ENCODE measurements at places on chromosomes 11 and 22. TPM values are rescaled to one million over a fixed set of nuclear protein-coding genes. Genes with fewer than 3 reads are reported as not detected.
A peak's percentile ranks its signal among the peaks of the same experiment; 100 is the strongest.

Gene OR52N4
- not detected for total RNA-seq

Gene KCNK7
- total RNA-seq: not detected

Gene OR52I2
- not detected for total RNA-seq

Gene PTGDR2
- not detected for total RNA-seq

Gene SUSD2
- total RNA-seq: 0.72 TPM

Gene TRPM5
- not detected for total RNA-seq

Gene CATSPERZ
- total RNA-seq: not detected

Gene NTM
- total RNA-seq: 108 TPM

DNA sequence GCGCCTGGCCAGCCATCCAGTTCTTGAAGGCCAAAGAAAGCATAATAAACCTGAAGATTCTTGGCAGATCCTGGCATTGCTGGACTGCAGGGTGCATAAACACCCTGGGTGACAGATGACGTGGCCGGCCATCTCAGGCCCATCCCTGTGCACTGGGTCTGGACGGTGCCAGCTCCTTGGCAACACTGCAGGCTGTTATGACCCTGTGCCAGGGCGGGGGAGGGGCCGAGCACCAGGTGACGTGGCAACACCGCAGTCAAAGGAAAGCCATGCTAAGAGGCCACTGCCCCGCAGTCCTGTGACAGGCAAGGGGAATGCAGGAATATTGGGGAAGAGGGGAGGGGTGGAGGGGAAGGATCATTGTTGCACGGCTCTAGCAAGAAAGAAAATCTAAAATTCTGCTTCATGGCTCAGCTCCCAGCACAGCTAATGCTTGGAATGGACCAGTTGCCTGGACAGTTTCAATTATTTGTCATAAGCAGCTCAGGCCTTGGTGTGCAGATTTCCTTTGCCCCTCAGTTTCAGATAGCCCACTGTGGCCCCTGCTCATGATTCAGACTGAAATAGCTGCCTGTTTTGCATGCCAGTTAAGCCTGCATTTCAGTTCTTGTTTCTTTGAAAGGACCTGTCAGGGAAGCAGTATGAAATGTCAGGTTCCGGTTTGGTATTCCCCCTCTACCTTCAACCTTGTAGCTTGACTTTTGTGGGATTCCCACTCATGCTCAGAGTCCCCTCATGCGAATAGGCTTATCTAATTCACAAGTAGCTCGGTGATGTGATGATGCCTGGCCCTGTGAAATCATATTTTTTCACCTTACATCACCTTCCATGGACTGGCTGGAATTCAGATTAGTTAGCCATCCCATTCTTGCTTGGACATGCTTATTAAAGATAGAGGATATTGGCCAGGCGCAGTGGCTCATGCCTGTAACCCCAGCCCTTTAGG, 29.7 kb upstream of the DDX6 start:
- peak; percentile 58 for DNase-seq

GRCh38 chr11:9787260-9787659, 123.4 kb downstream of the SWAP70 start:
- DNase-seq: peak; percentile 51

DNA sequence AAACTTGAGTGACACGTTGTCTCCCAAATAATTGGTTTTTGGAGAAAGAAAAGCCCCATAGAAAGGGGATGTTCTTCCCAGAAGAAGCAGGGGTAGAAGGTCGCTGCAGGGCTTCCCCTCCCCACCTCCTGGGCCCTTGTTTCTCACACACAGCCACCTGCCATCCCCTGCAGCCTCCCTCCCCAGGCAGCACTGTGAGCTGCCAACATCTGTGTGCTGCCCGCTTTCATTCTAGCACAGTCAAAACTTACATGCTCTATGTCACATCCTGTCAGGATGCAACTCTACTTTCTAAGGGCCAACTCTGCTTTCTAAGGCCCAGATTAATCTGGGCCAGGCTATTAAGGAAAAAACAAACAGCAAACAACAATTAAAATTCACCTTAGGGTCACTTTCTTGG, 309.4 kb upstream of the ZC3H12C start:
- DNase-seq: no peak

- no peak for DNase-seq
Observed at GRCh38 chr22:33920197-33920540, at the start of gene LARGE1. LARGE1 (minus strand) TSS chr22:33920476.

DNA sequence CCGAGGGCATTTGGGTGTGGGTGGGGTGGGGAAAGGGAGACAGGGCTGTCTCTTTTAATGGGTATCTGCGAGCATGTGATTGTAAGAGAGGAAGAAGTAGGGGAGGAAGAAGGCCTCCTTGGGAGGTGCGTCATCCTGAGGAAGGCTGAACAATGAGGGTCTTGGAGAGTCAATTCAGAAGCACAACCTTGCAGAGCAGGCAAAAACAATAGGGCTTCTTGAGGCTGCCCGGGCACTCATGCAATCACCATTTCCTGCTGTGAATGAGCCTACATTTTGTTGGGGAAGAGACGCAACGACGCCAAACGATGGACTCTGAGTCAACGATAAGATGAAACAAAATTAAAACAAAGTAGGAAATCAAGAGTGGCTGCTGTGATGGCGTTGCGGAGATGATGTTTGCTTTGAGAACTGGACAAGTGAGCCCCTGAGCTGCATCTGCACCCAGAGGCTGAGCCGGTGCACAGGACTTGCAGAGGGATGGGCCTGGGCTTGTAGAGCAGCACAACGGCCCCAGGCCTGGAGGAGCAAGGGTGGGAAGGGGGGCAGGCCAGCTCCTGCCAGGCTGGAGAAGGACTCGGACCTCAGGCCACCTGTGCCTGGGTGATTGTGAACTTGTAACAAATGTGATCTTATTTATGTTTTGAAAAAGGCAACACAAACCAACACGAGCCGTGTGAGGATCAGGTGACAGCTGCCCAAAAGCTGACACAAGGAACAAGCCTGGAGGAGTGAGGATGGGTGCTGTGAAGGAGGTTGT, 92.3 kb upstream of the B3GAT1 start:
- no peak for DNase-seq

DNA sequence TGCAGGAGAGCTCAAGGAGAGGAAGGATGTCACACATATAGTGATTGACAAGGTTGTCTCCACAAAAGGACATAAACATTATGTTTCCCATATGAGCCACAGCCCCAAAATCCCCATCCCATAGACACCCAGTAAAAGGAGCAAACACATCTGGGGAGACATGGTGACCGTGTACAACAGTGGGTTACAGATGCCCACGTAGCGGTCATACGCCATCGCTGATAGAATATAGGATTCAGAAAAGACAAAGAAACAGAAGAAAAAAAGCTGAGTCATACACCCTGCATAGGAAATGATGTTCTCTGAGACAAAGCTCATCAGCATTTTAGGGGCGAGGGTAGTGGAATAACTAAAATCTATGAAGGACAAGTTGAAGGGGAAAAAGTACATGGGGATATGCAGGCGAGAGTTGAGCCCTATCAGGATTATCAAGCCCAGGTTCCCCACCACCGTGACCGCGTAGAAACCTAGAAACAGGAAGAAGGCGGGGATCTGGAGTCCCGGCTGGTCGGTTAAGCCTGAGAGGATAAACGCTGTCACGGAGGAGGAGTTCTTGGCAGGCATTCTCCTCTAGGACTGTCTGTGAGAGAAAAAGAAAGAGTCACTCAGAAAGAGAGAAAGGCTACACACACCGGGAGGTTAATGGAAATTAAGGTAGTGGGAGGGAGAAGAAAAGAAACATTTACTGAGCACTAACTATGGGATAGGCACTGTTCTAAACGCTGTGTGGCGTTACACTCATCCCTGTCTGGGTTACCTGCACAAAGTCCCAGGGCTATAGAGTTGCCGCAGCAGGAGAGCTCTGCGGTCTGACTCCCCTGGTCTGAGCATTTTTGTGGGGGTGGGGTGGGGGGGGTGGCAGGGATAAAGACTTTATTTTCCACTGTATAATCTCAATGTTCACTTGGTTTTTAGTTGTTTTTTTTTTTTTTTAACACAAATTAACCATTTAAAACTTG, 36.1 kb upstream of the OR8B8 start:
- DNase-seq: peak; percentile 57

- no peak for DNase-seq
Observed at GRCh38 chr11:95414217-95414616, 183.2 kb upstream of the SESN3 start.

- DNase-seq: peak; percentile 56
Observed at GRCh38 chr11:12331239-12331874, 46.0 kb upstream of the PARVA start.

- DNase-seq: no peak
Observed at GRCh38 chr11:134261626-134262488, 8.5 kb downstream of the ACAD8 start.

- no peak for DNase-seq
Observed at GRCh38 chr22:24002851-24003250, 2.4 kb downstream of the GSTT4 start.

- no peak for DNase-seq
Observed at GRCh38 chr22:36771356-36772063, 4.4 kb downstream of the IFT27 start.

- DNase-seq: no peak
Observed at GRCh38 chr11:130087294-130087926, 17.7 kb downstream of the APLP2 start.

DNA sequence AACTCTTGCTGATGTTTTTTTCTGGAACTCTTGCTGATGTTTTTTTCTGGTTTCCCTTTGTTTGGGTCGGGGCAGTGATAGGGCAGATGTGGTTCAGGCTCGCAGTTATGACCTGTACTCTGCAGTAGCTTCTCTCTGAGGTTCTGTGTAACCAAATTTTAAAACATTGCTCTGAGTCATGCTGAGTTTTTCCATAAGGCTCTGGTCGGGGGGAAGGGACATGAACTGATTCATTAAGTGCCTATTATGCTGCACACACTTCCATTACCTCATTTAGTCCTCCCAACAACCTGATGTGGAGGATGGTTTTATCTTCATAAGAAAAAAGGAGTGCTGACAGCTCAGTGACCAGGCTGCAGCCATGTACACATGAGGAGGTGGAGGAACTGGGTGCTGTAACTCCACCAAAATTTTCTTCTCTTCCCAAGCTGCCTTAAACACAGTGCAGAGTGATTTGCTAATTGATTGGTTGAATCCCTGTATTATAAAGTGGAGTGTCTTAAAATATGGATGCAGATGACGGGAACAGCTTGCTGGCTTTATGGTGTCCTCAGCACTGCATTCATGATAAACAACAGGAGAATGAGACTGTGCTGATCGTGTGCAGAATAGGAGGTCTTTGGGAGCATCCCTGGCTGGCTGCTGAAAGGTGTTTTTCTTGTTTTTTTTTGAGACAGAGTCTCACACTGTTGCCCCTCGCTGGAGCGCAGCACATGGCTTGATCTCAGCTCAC, 19.1 kb downstream of the TNRC6B start:
- peak; percentile 96 for DNase-seq

- DNase-seq: peak; percentile 87
Observed at GRCh38 chr11:77073328-77074001, 6.7 kb downstream of the CAPN5 start.

- DNase-seq: peak; percentile 94
Observed at GRCh38 chr11:25065746-25066145, 568.9 kb downstream of the LUZP2 start.

DNA sequence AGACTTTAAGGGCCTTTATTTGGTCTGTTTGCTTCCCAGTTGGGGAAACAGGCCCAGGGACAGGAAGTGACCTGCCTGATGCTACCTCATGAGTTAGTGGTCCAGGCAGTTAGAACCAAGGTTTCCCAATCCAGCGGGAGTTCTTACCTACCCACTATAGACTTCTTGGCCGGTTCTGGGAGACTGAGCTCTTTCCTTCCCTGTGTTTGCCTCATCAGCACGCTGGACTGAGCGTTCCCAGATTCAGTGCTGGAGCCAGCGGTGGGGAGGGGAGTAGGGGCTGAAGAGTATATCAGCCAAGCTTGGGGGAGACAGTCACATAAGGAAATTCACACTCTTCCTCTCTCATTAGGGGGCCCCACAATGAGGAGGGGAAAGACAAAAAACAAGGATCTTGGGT, 27.1 kb downstream of the TIMP3 start:
- DNase-seq: no peak

GRCh38 chr22:35202376-35202775, 54.9 kb upstream of the HMGXB4 start:
- no peak for DNase-seq

DNA sequence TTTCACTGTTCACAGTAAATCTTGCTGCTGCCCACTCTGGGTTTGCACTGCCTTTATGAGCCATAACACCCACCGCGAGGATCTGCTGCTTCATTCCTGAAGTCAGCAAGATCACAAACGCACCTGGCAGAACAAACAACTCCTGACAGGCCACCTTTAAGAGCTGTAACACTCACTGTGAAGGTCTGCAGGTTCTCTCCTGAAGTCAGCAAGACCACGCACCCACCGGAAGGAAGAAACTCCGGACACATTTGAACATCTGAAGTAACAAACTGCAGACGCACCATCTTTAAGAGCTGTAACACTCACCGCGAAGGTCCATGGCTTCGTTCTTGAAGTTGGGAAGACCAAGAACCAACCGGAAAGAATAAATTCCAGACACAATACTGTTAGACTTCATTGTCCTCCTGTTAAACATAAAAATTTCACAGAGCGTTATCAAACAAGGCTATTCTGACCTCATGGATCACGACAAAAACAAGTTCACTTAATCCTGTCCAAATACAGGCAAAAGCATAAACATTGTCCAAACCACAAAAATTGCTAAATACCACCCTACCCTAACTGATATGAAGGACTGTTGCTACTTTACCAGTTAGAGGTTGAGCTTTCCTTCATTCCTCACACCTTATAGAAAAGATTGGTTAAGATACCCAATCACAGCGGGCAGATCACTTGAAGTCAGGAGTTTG, 3.0 kb upstream of the CCDC117 start:
- DNase-seq: no peak

GRCh38 chr11:69008737-69009440, 4.2 kb downstream of the MRGPRF start:
- DNase-seq: peak; percentile 98

DNA sequence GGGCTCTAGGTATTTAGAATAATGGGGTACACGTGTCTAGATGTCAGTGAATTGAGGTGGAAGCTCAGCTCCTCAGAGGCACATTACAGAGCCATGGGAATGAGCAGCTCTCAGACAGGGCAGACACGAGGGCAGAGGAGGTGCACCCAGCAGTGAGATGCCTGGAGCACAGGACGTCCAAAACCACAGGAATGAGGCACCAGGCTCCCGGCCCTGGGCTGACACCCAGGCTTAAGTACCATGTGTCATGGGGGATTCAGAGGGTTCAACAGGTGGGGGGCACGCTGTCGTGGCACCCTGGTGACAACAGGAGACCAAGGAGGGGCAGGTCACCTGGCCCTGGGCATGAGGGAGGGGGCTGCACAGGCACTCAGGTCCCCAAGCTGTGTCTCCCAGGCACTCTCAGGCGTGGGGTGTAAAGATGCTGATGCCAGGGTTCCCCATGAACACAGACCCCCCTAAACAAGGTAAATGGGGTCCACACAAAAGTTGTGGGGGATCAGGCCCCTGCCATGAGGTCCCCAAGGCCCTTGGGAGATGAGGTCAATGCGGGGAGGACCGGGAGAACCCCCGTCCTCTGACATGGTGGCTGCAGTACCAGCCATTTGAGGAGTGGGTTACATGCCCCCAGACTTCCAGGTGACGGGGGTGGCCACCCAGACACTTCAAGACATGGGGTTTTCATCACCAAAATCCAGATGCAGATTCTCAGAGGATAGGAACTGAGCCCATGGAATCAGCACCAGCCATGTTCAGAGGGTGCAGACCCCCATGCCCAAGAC, 5.6 kb upstream of the SYT8 start:
- peak; percentile 67 for DNase-seq

Measured in astrocyte (in vitro differentiated cells and primary cell).